ENCODE measurements at places on chromosomes 7 and 10.

DNA sequence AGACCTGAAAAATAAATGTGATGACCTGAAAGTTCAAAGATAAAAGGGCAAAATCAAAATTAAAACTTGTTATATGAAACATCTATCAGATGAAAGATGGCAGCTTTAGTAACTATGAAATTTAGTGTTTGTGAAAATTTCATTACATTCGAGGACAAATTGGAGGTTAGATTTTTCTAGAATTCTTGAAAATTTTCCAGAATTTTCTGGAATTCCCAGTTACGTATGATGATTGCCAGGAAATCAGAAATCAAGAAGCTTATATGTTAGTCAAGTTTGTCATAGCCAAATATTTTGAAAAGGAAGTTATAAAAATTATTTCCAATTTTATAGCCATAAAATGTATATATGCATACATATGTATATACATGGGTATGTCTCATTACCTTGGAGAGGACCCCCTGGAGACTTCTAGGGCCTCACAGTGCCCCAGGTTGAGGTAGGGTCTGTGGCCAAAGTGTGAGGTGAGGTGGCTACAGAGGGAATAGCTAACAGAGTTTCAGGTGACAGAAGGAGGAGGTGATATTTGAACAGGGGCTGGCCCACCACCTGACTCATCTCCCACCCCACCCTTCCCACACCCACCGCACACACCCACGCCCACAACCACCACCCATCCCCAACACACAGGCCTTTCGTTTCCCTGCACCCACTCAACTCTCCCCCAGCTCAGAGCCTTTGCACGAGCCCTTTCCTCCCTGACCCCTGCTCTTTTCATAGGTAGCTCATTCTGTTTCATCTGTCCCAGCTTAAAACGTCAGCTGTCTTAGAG lies 21.5 kb downstream of the C10orf105 start:
- no peak for DNase-seq

DNA sequence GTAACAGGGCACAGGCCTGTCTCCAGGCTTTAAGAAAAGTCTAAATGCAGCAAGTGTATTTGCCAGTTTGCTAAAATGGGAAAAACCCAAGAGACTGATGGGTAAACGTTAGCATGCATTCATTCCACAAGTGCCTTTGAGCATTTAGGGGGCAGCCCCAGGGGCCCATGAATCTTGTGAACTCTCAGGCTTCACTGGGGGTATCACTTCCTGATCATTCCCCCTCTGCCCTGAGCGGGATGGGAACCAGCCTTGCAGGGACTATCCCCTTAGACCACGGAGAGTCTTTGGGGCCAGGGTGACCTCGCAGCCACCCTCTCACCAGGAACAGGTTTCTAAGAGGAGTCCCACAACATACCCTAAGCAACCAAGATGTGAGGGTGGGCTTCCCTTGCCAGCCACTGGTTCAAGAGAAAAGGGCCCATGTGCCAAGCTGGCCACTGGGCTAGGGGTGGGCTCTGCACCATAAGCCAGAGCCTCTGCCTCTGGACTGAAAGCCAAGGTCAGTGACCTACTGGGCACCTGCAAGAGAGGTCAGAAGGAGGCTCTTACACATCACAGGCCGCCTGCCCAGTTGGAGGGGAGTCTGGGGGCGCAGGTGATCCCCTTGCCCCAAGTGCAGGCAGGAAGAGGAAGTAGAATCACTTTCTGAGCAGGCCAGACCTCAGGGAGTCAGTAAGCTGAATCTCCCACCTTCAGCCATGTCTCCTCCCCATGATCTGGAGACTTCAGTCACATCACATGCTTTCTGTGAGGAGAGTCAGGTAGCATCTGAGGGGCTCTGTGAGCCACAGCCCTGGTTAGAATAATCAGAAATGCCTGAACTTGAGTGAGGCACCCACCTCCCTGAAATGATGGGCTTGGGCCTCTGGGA lies 75.0 kb downstream of the C10orf105 start:
- DNase-seq: no peak

GRCh38 chr10:132645630-132646442 lies 108.2 kb downstream of the INPP5A start:
- no peak for DNase-seq

GRCh38 chr7:66958538-66959350 lies 36.6 kb downstream of the SBDS start:
- no peak for DNase-seq

GRCh38 chr10:33325929-33326328 lies 8.5 kb downstream of the NRP1 start:
- DNase-seq: no peak

- DNase-seq: no peak
These were observed 959 bp upstream of the ATRNL1 start for GRCh38 chr10:115092258-115092554.

GRCh38 chr7:151632750-151633515 lies 113.2 kb upstream of the RHEB start:
- DNase-seq: no peak

GRCh38 chr10:89391907-89392756 lies at the start of gene IFIT1:
IFIT1 (plus strand) TSS chr10:89392623; CDS start chr10:89392713, 90 bp downstream.
- peak; percentile 89 for DNase-seq
